ENCODE measurements at places on chromosomes 12 and 14.
A peak's percentile ranks its signal among the peaks of the same experiment; 100 is the strongest.

GRCh38 chr14:22280497-22281316 is 308.3 kb downstream of the DAD1 start:
- peaks cover 10% of the 10 kb centered on the region for H3K27me3 ChIP-seq
- H3K4me1 ChIP-seq, result peaks cover 27% of the 10 kb centered on the region
- H3K27ac ChIP-seq, result no peak overlapping the region

GRCh38 chr14:35046751-35047536 is 872 bp downstream of the FAM177A1 start:
- H3K4me3 ChIP-seq, result peak overlapping the region; percentile 98
- H3K4me1 ChIP-seq, result peaks cover 7% of the 10 kb centered on the region
- peak overlapping the region; percentile 99 for H3K27ac ChIP-seq
- H3K27me3 ChIP-seq, result no peaks in the 10 kb centered on the region
- DNase-seq, result no peak
- no peaks in the 10 kb centered on the region for H3K36me3 ChIP-seq

GRCh38 chr14:60331201-60332045 is 82.4 kb downstream of the PPM1A start:
- H3K27me3 ChIP-seq, result peaks cover 60% of the 10 kb centered on the region
- peak; percentile 74 for DNase-seq
- peak overlapping the region; percentile 87 for H3K4me3 ChIP-seq
- peaks cover 15% of the 10 kb centered on the region for H3K4me1 ChIP-seq

- H3K27me3 ChIP-seq, result peaks cover 13% of the 10 kb centered on the region
- no peaks in the 10 kb centered on the region for H3K36me3 ChIP-seq
- no peak overlapping the region for H3K27ac ChIP-seq
- H3K4me3 ChIP-seq, result no peak overlapping the region
- peaks cover 12% of the 10 kb centered on the region for H3K4me1 ChIP-seq
These were observed 73.0 kb upstream of the FICD start for GRCh38 chr12:108442067-108442466.

All from type B pancreatic cell (in vitro differentiated cells).